ENCODE measurements at places on chromosomes 11 and 22.

GRCh38 chr11:133162227-133162626, 370.1 kb downstream of the OPCML start:
- no peaks in the 10 kb centered on the region for H3K4me1 ChIP-seq
- no peaks in the 10 kb centered on the region for H3K36me3 ChIP-seq
- H3K4me3 ChIP-seq, result no peak overlapping the region
- DNase-seq, result no peak
- H3K27me3 ChIP-seq, result peaks cover 5% of the 10 kb centered on the region

DNA sequence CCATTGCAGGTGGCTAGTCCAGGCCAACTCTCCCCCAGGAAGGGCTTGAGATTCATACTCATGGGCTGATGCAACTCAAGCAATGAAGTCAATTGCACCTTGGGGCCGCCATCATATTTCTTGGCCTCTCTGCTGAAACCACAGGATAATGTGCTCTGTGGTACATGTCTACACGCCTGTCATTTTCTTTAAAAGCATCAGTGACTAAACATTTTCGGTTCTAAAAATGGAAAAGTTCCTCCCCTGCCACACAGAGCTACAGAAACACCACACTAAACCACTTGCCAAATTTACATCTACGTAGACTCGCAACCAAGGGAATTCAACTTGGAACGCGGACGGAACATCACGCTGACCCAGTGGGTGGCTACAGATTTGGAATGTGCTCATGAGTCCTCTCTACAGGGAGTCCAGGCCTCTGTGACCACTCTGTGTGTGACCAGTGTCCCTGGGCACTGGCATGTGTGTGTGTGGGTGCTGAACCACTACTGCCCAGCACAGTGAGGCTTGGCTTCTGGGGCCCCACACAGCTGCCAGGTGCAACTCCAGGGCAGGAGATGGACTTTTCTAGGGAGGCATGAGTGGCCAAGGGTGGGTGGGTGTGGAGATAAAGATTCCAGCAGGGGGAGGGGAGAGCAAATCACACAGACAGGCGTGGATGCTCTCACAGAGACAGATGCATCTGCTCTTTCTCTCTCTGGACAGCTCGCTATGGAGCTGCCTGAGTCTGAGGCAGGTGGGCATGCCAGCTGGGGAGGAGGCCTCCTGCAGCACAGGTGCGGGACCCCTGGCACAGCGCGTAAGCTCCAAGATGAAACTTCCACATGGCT, 261.9 kb downstream of the CTTN start:
- no peaks in the 10 kb centered on the region for H3K4me1 ChIP-seq
- peaks cover 39% of the 10 kb centered on the region for H3K27me3 ChIP-seq
- no peaks in the 10 kb centered on the region for H3K36me3 ChIP-seq
- H3K4me3 ChIP-seq, result no peak overlapping the region
- no peak overlapping the region for H3K27ac ChIP-seq

DNA sequence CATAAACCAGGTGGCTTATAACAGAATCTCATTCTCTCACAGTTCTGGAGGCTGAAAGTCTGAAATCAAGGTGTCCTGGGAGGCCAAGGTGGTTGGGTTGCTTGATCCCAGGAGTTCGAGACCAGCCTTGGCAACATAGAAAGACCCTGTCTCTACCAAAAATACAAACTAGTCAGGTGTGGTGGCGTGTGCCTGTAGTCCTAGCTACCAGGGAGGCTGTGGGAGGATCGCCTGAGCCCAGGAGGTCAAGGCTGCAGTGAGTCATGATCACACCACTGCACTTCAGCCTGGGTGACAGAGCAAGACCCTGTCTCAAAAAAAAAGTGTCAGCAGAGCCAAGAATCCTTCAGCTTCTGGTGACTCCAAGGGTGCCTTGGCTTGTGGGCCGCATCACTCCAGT, 8.9 kb upstream of the PRR5 start:
- no peaks in the 10 kb centered on the region for H3K27me3 ChIP-seq
- no peaks in the 10 kb centered on the region for H3K36me3 ChIP-seq
- no peak overlapping the region for H3K4me3 ChIP-seq
- no peaks in the 10 kb centered on the region for H3K4me1 ChIP-seq
- no peak overlapping the region for H3K27ac ChIP-seq
- no peak for DNase-seq

GRCh38 chr11:102139081-102139498, 28.8 kb downstream of the YAP1 start:
- H3K36me3 ChIP-seq, result no peaks in the 10 kb centered on the region
- H3K27ac ChIP-seq, result no peak overlapping the region
- H3K27me3 ChIP-seq, result peaks cover 5% of the 10 kb centered on the region
- no peak overlapping the region for H3K4me3 ChIP-seq
- DNase-seq, result no peak

DNA sequence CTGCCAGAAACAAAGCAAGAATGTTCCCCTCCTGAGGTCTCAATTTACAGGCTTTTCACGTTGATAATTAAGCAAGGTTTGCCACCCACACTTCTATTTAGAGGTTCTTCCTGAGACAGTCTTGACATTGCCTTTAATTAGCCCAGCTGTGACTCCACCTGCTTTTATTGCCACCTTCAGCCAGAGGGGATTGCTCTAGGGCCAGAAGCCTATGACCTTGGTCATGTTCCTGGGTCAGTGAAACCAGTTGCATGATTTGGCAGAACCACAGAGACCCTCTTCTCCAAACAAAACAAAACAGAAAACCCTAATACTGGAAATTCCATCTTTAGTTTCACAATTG, 89.8 kb downstream of the APIP start:
- no peak overlapping the region for H3K27ac ChIP-seq
- no peaks in the 10 kb centered on the region for H3K4me1 ChIP-seq
- H3K27me3 ChIP-seq, result peaks cover 1% of the 10 kb centered on the region
- no peak overlapping the region for H3K4me3 ChIP-seq
- no peak for DNase-seq

DNA sequence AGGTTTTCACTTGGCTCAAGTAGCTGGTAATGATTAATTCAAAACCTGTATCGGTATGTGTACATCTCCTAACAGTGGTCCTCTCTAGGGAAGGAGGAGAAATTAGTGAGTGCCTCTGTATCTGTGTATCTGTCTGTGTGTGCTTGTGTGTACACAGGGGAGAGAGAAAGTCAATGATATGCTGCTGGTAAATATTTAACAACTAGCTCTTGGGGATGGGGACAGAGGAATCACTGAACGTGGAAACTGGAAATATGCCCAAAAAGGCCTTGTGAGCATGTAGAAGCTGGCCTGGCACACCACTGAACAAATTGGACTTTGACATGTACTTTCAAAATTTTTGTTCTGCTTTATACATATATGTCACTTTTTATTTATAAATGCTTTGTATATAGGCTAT, 214.0 kb upstream of the SYN3 start:
- H3K4me3 ChIP-seq, result no peak overlapping the region
- no peak overlapping the region for H3K27ac ChIP-seq
- no peaks in the 10 kb centered on the region for H3K36me3 ChIP-seq
- no peaks in the 10 kb centered on the region for H3K27me3 ChIP-seq
- no peaks in the 10 kb centered on the region for H3K4me1 ChIP-seq

DNA sequence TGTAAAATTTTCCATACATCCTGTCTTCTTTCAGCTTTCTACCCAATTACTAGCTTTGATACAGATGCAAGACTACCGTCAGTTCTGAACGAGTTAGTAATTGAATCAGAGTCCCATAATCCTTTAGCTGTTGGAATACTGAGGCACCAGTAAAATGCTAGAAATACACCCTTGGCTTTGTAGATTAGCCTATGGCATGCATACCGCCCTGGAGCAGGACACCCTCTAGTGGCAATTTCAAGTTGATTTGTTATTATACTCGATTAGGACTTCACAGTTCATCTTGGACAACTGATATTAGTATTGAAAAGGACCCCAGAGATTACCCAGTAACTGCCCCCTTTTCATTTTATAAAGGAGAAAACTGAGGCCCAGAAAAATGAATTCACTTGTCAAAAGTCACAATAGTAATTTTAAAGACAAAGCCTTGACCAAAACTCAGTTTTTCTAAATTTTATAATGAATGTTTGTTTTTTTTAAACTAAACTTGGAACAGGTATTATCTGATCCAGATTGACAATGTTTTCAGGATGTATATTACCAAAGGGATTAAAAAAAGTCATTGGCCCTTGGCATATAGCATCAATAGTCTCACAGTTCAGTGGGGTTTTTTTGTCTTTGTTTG, 72.6 kb downstream of the HIPK3 start:
- no peak overlapping the region for H3K27ac ChIP-seq
- DNase-seq, result peak; percentile 55
- H3K27me3 ChIP-seq, result no peaks in the 10 kb centered on the region
- peaks cover 2% of the 10 kb centered on the region for H3K36me3 ChIP-seq

GRCh38 chr11:128804481-128804880, 62.6 kb downstream of the KCNJ1 start:
- H3K27me3 ChIP-seq, result no peaks in the 10 kb centered on the region
- H3K4me1 ChIP-seq, result peaks cover 39% of the 10 kb centered on the region
- DNase-seq, result no peak
- no peak overlapping the region for H3K4me3 ChIP-seq
- no peak overlapping the region for H3K27ac ChIP-seq
- peaks cover 25% of the 10 kb centered on the region for H3K36me3 ChIP-seq

DNA sequence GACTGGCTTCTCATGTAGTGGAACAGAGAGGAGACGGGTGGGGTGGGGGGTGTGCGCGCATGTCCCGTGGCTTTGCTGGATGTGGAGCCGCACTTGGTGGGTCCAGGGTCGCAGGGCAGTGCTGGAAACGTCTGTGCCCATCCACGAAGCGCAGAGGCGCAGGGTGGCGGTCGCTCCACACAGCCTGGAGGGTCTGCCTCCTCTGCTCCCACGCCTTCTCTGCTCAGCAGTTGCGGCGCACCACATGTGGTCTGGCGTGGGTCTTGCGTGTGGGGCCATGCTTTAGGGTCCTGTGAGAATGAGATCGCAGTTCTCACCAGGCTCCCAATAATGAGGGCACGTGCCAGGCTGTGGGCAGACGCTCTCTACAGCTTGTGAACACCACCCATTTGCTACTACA, 50.7 kb downstream of the MUC6 start:
- H3K4me3 ChIP-seq, result no peak overlapping the region
- no peaks in the 10 kb centered on the region for H3K4me1 ChIP-seq
- H3K27ac ChIP-seq, result no peak overlapping the region

All from activated CD4-positive, alpha-beta memory T cell treated with anti-CD3 and anti-CD28 coated beads for 36 hours (primary cell).